ENCODE measurements at places on chromosomes 2 and 18. TPM values are rescaled to one million over a fixed set of nuclear protein-coding genes. Genes with fewer than 3 reads are reported as not detected.

DNA sequence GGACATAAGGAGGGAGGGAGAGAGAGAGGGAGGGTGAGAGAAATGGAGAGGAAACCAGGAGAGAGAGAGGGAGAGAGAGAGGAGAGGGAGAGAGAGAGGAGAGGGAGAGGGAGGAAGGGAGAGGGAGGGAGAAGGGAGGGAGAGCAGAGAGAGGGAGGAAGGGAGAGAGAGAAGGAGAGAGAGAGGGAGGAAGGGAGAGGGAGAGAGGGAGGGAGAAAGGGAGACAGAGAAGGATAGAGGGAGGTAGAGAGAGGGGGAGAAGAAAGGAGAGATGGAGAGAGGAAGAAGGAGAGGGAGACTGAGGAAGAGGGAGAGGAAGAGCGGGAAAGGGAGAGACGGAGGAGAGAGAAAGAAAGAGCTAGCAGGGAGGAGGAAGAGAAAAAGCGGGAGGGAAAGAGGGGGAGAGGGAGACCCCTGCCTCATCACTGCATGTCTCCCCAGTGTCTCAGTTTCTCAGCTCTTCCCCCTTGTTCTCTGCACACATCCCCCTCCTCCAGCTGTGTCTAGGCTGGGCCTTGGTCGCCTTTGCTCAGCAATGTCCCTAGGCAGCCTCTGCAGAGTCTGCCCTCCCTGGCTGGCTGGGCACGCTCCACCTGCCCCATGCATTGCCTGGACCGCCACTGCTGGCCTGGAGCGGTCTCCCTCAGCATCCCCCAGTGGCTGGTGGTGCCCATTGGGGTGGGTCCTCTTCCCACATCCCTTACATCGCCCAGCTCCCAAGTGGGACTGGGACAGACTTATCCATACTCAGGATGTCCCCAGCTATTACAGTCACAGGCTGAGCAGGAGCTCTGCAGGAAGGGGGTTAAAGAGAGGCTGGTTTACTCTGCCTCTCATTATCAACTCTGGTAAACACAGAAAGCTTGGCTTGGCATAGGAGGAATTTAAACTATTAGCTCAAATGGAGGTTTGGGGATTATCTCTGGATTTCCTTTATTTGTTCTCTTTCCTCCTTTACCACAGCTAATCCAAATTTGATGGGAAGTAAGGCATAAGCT is 85.7 kb upstream of the APCDD1 start:
- DNase-seq = no peak

DNA sequence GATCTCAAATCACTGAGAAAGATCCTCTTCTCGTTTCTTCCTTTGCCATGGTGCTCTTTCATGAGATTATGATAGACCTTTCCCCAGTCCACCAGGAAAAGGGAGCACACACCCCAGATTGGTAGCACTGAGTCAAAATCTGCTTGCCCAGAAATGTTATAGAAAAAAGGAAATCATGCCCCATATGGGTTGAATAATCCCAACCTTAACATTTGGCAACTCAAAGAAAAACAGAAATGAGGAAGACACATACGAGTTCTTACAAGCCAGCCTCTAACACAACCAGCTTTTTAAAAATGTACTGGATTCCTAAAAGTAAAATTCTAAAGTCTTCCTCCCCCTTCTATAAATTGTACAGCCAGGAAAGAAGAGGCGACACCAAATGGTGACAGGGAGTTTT is 103.0 kb downstream of the ANKRD44 start:
- no peak for DNase-seq

GRCh38 chr2:229715895-229716507 is 1.6 kb upstream of the DNER start:
- peak; percentile 40 for DNase-seq

- no peak for DNase-seq
Measured at GRCh38 chr18:28176698-28176947, 307 bp downstream of the CDH2 start.

- DNase-seq = no peak
Measured at GRCh38 chr18:7824970-7825369, 257.9 kb downstream of the PTPRM start.

- no peak for DNase-seq
Measured at GRCh38 chr2:53575721-53576124, 191.9 kb upstream of the CHAC2 start.

DNA sequence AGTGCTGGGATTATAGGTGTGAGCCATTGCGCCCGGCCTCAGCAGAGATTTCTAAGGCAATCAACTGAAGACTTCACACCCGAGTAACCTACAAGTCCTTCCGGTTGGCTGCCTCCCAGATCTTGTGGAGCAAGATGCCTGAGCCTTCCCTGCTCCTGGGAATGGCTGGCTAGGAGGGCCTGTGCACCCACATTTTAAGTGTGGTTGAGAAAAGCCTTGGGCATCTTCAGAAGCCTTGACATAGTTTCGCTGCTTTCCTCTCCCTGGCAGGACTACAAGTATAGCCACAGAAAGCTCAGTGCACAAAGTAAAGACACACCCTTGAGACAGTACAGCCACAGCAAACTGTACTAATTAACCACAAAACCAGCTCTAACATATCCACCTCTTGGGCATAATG is 35.2 kb downstream of the E2F6 start:
- no peak for DNase-seq

DNA sequence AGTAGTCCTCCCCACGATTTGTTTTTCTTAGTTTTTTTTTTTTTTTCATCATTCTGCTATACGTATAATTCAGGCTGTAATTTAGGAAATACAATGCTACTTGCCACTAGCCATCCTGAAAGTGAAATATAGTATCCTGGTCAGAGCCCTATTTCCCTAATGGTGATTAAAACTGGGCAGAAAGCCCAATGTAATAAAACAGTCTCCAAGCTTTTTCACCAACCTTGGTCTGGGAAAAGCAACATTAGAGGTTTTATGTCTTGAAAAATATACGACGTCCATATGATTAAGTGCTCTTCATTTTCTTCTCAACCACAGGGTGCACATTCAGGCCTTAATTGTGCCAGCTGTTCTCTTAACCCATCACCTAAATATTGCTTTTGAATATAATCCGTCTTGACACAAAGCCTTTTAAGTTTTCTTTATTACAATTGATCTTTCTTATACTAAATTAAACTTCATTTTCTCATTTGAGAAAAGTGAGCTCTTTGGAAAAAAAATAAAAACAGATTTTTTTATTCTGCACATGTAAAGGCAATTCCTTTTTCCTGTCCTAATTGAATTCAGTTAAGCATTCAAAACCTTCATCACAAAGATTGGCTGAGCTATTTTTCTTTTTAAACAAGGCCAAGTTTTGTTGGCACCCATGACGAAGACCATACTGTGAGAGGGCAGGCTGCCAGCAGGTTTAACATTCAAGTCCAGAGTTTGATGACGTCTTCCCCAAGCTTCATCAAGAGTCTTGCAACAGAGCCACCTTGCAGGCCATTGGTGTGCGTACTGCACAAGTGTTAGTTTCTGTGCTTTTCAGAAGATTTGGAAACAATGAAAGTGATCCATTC is 52.7 kb downstream of the MAP2 start:
- DNase-seq = no peak

RBM45 gene
- 16.8 TPM for total RNA-seq

ZAP70 gene
- total RNA-seq = 0.98 TPM

TCF23 gene
- not detected for total RNA-seq

ALPP gene
- not detected for total RNA-seq

SLC5A7 gene
- total RNA-seq = not detected

Data from K562 (cell line).